ENCODE measurements at places on chromosomes 13 and 19. TPM values are rescaled to one million over a fixed set of nuclear protein-coding genes. Genes with fewer than 3 reads are reported as not detected.

The KLHL1 gene
- total RNA-seq = not detected

The MIR17HG gene
- 5.7 TPM for total RNA-seq

The ZNF534 gene
- total RNA-seq = 0.66 TPM

GRCh38 chr19:1172353-1173158 is 1.5 kb downstream of the SBNO2 start:
- H3K4me3 ChIP-seq = peak overlapping the region; percentile 83
- no peaks in the 10 kb centered on the region for H3K36me3 ChIP-seq
- H3K27ac ChIP-seq = peak overlapping the region; percentile 94
- no peaks in the 10 kb centered on the region for H3K27me3 ChIP-seq

The RNF17 gene
- total RNA-seq = 0.21 TPM

DNA sequence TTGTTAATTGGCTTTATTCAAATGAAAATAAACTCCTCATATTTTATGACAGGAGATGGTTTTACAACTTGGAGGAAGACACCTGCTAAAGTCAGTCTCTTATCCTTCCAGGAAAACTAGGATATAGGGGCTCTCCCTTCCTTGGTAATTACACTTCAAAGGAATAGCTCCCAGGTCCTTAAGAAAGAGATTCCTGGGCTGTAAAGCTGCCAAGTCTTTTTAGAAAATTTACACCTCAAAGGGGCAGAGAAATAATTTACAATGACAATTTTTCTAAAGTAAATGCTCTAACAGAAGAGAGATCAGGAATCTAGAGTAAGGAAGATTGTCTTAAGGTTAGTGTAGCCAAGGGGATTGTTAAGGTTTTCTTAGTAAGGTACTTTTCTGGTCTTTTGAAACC is 1359.0 kb downstream of the OLFM4 start:
- H3K27ac ChIP-seq = no peak overlapping the region
- H3K36me3 ChIP-seq = no peaks in the 10 kb centered on the region
- H3K4me3 ChIP-seq = no peak overlapping the region
- H3K27me3 ChIP-seq = no peaks in the 10 kb centered on the region
- DNase-seq = no peak

GRCh38 chr19:2869618-2870017 is 2.5 kb downstream of the ZNF556 start:
- no peaks in the 10 kb centered on the region for H3K36me3 ChIP-seq
- H3K27ac ChIP-seq = no peak overlapping the region
- no peak for DNase-seq
- H3K4me1 ChIP-seq = peaks cover 5% of the 10 kb centered on the region

The YJEFN3 gene
- total RNA-seq = 6.6 TPM

- DNase-seq = no peak
- no peak overlapping the region for H3K27ac ChIP-seq
- no peak overlapping the region for H3K4me3 ChIP-seq
- H3K36me3 ChIP-seq = no peaks in the 10 kb centered on the region
- no peaks in the 10 kb centered on the region for H3K27me3 ChIP-seq
- peaks cover 11% of the 10 kb centered on the region for H3K4me1 ChIP-seq
These were observed 184.2 kb downstream of the PTPRS start for GRCh38 chr19:5156231-5156986.

The C13orf42 gene
- total RNA-seq = not detected

- DNase-seq = no peak
- no peaks in the 10 kb centered on the region for H3K27me3 ChIP-seq
- no peaks in the 10 kb centered on the region for H3K36me3 ChIP-seq
- no peak overlapping the region for H3K27ac ChIP-seq
- H3K4me3 ChIP-seq = no peak overlapping the region
These were observed 15.7 kb upstream of the ENOX1 start for GRCh38 chr13:43802511-43802910.

The SLITRK6 gene
- 1.1 TPM for total RNA-seq

The TSHZ3 gene
- total RNA-seq = 22.3 TPM

GRCh38 chr13:101739382-101740178 is 287.1 kb downstream of the ITGBL1 start:
- H3K36me3 ChIP-seq = no peaks in the 10 kb centered on the region
- no peaks in the 10 kb centered on the region for H3K4me1 ChIP-seq
- no peak overlapping the region for H3K27ac ChIP-seq
- DNase-seq = no peak
- H3K4me3 ChIP-seq = no peak overlapping the region

The ANGPTL4 gene
- total RNA-seq = 256 TPM

- no peak for DNase-seq
These were observed 27.4 kb upstream of the ZNF536 start for GRCh38 chr19:30344446-30345425.

The AKT1S1 gene
- 23.6 TPM for total RNA-seq

The PEAK3 gene
- total RNA-seq = 0.78 TPM

The ZNF665 gene
- 5.5 TPM for total RNA-seq

- DNase-seq = no peak
- no peak overlapping the region for H3K4me3 ChIP-seq
- no peak overlapping the region for H3K27ac ChIP-seq
- H3K4me1 ChIP-seq = no peaks in the 10 kb centered on the region
- no peaks in the 10 kb centered on the region for H3K27me3 ChIP-seq
- H3K36me3 ChIP-seq = no peaks in the 10 kb centered on the region
These were observed 932.8 kb upstream of the SLITRK6 start for GRCh38 chr13:86731987-86732386.

The KLK7 gene
- 0.90 TPM for total RNA-seq

DNA sequence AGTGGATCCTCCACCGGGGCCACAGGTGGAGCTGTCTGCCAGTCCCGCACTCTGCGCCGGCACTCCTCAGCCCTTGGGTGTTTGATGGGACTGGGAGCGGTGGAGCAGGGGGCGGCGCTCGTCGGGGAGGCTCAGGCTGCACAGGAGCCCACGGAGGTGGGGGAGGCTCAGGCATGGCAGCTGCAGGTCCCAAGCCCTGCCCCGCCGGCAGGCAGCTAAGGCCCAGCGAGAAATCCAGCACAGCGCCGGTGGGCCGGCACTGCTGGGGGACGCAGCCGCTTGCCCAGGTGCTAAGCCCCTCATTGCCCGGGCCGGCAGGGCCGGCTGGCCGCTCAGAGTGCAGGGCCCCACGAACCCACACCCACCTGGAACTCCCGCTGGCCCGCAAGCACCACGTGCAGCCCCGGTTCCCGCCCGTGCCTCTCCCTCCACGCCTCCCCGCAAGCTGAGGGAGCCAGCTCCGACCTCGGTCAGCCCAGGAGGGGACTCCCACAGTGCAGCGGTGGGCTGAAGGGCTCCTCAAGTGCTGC is 286.4 kb downstream of the RBM26 start:
- no peaks in the 10 kb centered on the region for H3K36me3 ChIP-seq
- no peaks in the 10 kb centered on the region for H3K27me3 ChIP-seq
- no peak overlapping the region for H3K4me3 ChIP-seq
- H3K27ac ChIP-seq = no peak overlapping the region
- H3K4me1 ChIP-seq = no peaks in the 10 kb centered on the region

The GNG8 gene
- not detected for total RNA-seq

The S1PR4 gene
- 2.7 TPM for total RNA-seq

The WDR87 gene
- total RNA-seq = not detected

DNA sequence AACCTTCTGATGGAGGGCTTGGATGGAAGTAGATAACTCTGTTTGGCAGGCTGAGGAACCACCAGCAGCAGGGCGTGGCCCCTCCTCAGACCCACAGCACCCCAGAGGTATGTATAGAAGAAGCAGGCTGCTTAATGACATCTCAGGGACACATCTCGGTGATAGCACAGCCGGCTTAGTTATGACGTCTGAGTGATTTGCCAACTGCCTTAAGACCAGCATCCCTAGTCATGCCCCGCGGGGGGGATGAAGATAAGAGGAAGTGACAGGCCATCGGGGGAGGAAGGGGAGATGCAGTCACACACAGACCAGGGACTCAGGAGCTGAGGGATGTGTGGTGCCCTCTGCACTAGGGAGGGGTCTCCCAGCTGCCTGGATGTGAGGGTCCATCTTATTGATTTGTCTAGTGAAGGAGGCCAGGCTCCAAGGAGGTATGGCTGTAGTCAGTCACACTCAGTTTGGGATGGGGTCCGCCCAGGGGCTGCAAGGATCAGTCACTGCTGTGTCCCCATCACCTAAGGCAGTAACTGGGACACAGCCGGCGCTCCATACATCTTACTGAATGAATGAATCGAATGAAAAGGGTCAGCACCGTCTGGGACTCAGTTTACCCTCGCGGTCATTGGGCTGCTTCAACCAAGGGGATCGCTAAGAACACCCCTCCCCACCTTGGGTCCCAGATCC is 19.2 kb upstream of the ERCC1 start:
- H3K4me3 ChIP-seq = peak overlapping the region; percentile 43
- peak overlapping the region; percentile 98 for H3K27ac ChIP-seq
- H3K36me3 ChIP-seq = no peaks in the 10 kb centered on the region
- H3K27me3 ChIP-seq = no peaks in the 10 kb centered on the region
- peak; percentile 48 for DNase-seq
- peaks cover 52% of the 10 kb centered on the region for H3K4me1 ChIP-seq

The GRK1 gene
- total RNA-seq = not detected

GRCh38 chr19:6717441-6717971 is 2.9 kb downstream of the C3 start:
- DNase-seq = no peak
- peaks cover 5% of the 10 kb centered on the region for H3K4me1 ChIP-seq
- H3K27ac ChIP-seq = no peak overlapping the region

DNA sequence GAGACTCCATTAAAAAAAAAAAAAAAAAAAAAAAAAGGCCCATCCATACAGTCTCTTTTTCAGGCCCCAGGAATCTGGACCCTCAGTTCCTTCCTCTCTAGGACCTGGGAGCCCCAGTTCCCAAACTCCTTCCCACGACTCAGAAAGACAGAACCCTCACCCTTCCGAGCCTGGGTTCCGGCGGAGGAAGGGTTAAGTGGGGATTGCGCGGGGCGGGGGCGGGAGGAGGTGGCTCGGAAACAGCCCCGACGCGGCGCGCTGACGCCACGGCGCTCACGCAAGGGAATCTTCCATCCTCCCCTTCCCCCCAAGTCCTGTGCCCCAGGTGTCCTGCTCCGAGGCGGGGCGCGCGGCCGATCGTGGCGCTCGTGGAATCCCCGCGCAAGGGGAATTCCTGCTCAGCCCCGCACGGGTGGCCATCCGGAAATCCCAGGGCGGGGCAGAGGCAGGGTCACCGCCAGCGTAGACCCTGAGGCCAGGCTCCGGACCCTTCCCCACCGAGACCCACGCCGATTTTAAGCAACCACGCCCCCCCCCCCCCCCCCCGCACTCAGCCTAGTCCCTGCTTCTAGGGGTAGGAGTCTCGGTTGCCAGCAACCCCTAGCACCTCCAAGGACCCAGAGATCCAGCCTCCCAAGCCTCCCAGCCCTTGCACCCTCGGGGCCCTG is 659 bp downstream of the NFKBID start:
- H3K27me3 ChIP-seq = no peaks in the 10 kb centered on the region
- H3K36me3 ChIP-seq = peaks cover 32% of the 10 kb centered on the region
- DNase-seq = peak; percentile 57
- H3K4me3 ChIP-seq = peak overlapping the region; percentile 72

GRCh38 chr13:107681600-107681999 is 533.7 kb downstream of the LIG4 start:
- no peak overlapping the region for H3K4me3 ChIP-seq
- no peak for DNase-seq
- H3K27me3 ChIP-seq = no peaks in the 10 kb centered on the region
- no peaks in the 10 kb centered on the region for H3K36me3 ChIP-seq
- no peak overlapping the region for H3K27ac ChIP-seq
- no peaks in the 10 kb centered on the region for H3K4me1 ChIP-seq

The CTXN1 gene
- total RNA-seq = 4.1 TPM

The KLK15 gene
- total RNA-seq = not detected

The RASL11A gene
- total RNA-seq = 18.4 TPM

- no peaks in the 10 kb centered on the region for H3K27me3 ChIP-seq
- H3K27ac ChIP-seq = peak overlapping the region; percentile 92
- H3K4me1 ChIP-seq = peaks cover 47% of the 10 kb centered on the region
These were observed 2.9 kb downstream of the LRCH1 start for GRCh38 chr13:46555722-46556417.

GRCh38 chr19:9354651-9355050 is 8.2 kb upstream of the ZNF177 start:
- no peak for DNase-seq
- H3K4me3 ChIP-seq = no peak overlapping the region
- H3K27me3 ChIP-seq = no peaks in the 10 kb centered on the region
- H3K27ac ChIP-seq = no peak overlapping the region
- no peaks in the 10 kb centered on the region for H3K4me1 ChIP-seq
- no peaks in the 10 kb centered on the region for H3K36me3 ChIP-seq

GRCh38 chr13:26973295-26973694 is 198.3 kb downstream of the USP12 start:
- no peak overlapping the region for H3K27ac ChIP-seq
- H3K27me3 ChIP-seq = no peaks in the 10 kb centered on the region
- no peaks in the 10 kb centered on the region for H3K36me3 ChIP-seq
- no peaks in the 10 kb centered on the region for H3K4me1 ChIP-seq

GRCh38 chr19:7677669-7678311 is 900 bp downstream of the MCEMP1 start:
- H3K27me3 ChIP-seq = peaks cover 35% of the 10 kb centered on the region
- H3K4me3 ChIP-seq = no peak overlapping the region
- no peak for DNase-seq
- peaks cover 15% of the 10 kb centered on the region for H3K4me1 ChIP-seq
- no peaks in the 10 kb centered on the region for H3K36me3 ChIP-seq
